ENCODE measurements at places on chromosomes 5 and 9.
A peak's percentile ranks its signal among the peaks of the same experiment; 100 is the strongest.

DNA sequence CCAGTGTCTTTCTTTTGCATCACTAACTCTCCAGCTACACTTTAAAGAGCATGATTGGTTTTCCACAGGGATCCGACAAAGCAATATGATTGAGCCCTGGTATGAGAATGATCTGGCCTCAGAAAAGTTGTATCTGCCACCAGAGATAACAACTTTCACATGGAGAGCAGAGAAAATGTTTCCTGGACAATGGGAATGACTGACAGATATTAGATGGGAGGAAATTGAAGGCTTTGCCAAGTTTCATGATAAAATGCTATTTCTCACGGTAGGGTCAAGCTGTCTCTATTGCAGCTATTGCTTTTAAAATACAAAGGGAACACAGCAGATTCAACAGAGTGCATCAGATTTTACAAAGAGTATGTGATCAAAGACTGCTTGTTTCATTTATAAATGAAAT is 56.4 kb upstream of the GLIS3 start:
- no peak for DNase-seq

DNA sequence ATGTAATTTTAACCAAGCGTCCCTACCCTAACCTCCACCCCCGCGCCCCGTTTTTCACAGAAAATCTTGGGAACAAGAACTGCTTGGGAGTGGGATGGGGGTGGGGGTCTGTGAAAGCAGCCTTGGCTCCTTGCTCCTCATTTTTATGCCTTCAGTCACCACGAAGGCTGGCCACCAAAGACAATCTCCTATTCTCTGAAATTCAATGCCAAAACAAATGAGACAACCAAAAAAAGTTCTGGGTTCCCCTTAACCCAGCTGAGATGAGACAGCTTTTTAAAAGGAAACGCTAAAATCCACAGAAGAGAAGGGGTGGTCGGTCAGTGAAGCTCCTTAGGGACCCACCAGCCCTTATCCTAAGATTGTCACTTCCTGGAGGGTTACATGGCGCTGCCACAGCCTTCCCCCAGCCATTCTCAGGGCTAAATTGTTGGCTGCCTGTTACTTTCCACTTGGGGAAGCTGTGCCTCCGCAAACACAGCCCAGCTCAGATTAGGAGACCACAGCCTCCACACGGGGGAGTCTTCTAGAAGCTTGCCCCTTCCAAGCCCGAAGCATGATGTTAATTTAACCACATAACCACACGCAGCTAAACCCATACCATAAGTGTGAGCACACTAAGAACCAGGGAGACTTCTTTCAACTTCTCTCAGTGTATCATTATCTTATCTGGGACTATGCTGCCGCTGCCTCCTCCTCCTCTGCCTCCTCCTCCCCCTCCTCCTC is 136.3 kb downstream of the FOXD1 start:
- peak; percentile 51 for DNase-seq

GRCh38 chr5:9192266-9192665 is 353.6 kb downstream of the SEMA5A start:
- DNase-seq, result no peak

GRCh38 chr9:28547527-28547926 is 974.2 kb upstream of the C9orf72 start:
- no peak for DNase-seq

DNA sequence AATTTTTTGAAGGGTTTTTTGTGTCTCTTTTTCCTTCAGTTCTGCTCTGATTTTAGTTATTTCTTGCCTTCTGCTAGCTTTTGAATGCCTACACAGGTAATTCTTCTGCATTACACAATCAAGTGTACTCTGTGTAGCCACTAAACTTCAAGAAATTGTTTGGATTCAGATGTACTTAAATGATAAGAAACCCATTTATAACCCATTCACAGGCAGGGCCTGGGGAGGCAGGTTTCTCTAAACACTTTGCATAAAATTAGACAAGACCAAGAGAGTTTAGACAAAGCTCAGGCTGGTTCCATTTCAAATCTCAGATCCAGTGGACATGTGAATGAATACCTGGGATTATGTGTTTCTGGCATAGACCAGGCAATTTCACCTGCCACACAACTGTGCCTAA is 41.3 kb upstream of the SEMA5A start:
- no peak for DNase-seq

All from Karpas-422 (cell line).